Amniotic epithelial cell (primary cell): ENCODE measurements at places on chromosomes 1 and 21.

DNA sequence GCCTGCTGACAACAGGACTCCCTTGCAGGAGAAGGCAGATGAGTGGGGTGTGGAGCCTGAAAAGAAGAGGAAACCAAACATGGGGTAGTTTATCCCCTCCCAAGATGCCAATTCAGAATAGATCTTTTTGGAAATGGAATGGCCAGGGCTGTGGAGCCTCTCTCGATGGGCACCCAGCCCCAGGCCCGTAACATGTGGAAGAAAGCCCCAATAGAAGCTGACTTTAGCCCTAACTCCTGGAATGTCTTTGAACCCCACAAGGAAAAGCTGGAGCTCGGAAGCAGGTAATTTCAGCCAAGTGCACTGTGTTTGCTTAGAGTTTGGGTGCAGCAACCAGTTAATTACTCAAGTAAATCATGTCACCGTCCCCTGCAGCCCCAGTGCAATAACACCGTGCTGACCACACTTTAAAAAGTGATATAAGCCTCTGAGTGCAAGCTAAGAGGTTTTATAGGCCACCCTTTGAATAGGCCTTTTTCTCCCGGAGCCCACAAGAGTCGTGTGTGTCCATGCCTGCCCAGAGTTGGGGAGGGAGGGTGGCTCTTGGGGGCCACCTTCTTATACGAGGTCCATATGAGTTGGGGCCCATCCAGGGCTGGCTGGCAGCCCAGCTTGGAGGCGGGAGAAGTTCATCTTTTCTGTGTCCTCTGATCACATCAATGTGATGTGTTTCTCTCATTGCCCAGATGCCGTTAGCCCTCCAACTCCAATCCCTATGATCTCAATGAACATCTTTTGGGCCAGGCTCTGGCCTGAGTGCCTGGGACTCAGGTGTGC is 153.2 kb downstream of the TRABD2B start:
- DNase-seq = no peak

GRCh38 chr1:17186216-17186909 is 18.6 kb upstream of the PADI1 start:
- no peak for DNase-seq

DNA sequence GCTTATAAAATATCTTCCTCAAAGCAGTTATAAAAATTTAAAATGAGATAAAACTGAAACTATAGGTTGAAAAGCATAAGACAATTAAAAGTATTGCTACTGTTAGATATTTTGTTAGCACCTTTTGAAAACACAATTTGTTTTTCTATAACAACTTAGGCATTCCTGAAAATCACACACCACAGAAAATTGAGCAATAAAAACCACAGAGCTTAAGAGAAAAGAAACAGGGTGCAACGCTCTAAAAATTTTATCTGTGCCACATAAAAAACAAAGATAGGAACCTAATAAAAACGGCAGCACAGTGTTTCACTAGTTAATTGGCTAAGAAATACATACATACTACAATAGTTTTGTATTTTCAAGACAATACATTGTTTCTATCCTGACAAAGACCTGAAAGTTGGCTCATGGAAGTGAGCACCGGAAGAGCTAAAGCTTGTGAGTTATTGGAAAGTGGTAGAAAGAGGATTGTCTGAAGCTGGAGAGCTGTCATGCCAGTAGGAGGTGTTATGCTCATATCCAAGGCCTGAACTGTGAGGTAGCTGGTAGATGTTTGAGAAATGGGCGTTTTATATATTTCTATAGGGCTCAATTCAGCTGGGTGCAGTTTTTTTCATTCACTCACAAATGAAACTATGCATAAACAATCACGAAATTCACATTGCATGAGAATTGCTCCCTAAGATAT is 45.8 kb downstream of the RGS7 start:
- DNase-seq = no peak

DNA sequence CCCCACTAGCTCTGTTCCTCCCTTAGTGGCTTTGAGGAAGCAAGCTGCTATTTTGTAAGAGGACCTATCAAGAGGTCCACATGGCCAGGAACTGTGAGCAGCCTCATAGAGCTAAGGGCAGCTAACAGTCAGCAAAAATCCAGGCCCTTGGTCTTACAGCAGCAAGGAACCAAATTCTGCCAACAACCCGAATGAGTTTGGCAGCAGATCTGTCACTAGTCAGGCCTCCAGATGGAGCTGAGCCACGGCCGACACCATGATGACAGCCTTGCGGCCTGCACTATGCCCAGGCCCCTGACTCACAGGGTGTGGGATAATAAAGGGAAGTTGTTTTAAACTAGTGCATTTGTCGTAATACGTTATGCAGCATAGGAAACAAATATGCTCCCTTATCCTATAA is 28.0 kb upstream of the H3-3A start:
- peak; percentile 56 for DNase-seq

DNA sequence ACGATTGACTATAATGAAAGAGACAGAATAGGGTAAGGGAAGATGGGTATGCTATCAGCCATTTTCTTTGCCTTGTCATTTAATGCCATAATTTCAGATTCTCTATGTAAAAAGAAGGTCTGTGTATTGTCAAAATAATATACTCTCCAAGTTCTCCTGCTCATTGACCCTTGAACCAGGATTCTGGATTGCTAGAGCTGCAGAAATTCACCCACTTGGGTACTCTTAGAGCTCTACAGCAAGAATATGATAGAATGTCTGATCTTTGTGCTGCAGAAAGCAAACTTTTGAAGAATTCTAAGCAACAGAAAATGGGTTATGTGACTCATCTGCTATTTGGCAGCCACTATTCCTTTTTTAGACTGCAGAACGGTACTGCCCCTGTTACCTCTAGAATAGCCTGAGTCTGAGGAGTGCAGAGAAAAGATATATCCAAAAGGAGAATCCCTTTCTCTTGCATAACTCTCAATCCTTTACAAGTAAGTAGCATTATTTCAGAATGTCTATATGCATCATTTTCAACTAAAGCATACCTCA is 78.2 kb upstream of the TENT5C start:
- DNase-seq = no peak

DNA sequence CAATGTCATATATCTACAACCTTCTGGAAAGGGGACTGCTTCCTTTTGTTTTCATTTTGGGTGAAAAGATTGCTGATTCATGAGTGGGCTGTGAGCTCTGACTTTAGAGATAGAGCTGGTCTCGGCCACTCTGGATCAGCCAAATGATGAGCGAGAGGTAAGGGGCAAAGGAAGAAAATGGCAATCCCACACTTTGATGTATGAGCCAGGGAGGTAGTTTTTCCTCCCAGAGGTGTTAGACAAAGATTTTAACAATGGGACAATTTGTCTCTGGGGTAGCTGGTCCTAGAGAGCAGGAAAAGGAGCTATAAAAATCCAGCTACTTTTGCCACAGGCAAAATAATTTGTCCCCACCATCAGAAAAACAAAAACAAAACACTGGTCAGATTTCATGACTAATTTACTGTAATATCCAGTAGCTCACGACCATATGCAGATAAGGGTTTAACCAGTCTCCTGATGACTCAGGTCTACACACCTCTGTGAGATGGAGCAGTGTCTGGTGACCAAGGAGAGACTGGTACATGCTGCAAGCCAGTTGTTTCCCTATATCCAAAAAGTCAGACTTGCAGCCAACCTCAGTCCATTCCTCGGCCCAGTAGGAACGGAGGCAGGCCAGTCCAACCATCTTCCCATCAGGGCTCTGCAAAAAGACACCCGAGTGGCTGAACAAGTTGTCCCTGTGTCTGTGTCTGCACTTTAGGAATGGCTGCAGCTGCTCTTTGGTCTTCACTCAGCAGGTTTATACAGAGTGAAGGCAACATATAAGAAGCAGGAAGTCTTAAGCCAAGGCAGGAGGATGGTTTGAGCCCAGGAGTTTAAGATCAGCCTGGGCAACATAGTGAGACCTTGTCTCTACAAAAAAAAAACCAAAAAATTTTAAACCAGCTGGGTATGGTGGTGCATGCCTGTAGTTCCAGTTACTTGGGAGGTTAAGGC is 29.2 kb downstream of the DNASE2B start:
- DNase-seq = peak; percentile 67

- DNase-seq = no peak
Observed at GRCh38 chr1:195251900-195252299, 1356.3 kb downstream of the KCNT2 start.

DNA sequence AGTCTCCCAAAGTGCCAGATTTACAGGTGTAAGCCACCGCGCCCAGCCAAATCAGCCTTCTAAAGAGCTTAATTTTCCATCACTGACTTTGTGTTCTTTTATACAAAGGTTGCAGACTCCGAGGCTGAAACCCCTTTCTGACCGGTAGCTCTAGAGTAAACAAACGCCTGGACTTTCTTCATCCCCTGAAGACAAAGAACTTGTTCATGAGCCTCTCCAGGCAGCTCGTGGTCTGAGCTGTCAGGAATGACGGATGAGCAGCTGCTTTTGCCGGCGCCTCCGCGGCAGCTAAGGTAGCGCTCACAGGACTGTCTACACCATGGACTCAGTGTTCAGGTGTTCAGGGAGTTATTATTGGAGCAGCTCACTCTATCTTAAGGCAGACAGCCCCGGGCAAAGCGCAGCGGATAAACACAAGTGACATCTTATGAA is 128.5 kb upstream of the ERRFI1 start:
- peak; percentile 96 for DNase-seq

- peak; percentile 20 for DNase-seq
Observed at GRCh38 chr1:39295901-39296300, 91.4 kb downstream of the MACF1 start.

- no peak for DNase-seq
Observed at GRCh38 chr21:23822760-23823159, 1784.5 kb downstream of the MRPL39 start.

DNA sequence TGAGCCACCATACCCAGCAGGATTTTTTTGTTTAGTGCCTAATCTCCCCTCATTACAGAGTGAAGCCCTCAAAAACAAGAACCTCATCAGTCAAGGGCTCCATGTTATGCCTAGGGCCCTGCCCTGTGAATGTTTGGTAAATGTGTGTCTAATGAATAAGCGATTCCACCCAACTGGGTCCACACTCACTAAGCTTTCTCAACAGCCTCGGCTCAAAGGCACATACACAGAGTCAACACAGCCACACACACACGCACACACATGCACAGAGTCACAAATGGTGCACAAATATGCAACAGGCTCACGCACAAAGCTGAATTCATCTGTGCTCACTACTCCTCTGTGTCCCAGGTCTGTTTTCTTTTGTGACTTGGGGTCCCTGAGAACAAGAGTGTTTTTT is 11.7 kb upstream of the SYNC start:
- peak; percentile 7 for DNase-seq

DNA sequence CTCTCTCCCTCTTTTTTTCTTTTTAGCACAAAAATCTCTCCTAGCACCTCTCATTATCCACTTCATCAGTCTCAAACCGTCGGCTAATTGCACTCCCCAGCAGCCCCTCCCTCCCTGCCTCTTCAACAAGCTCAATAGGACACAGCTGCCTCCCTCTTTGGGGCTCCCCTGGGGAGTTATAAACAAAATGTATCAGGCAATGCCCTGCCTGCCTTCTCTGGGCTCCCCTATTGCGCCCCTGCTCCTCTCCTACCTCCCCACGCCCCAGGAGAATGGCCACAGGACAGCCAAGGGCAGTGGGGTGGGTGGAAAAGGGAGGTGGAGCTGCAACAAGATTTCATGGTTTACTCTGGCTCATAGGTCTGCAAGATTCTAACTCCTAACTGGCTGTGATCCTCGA is 147.1 kb upstream of the GRIK3 start:
- no peak for DNase-seq

GRCh38 chr21:27505516-27505915 is 538.6 kb upstream of the ADAMTS5 start:
- peak; percentile 70 for DNase-seq

DNA sequence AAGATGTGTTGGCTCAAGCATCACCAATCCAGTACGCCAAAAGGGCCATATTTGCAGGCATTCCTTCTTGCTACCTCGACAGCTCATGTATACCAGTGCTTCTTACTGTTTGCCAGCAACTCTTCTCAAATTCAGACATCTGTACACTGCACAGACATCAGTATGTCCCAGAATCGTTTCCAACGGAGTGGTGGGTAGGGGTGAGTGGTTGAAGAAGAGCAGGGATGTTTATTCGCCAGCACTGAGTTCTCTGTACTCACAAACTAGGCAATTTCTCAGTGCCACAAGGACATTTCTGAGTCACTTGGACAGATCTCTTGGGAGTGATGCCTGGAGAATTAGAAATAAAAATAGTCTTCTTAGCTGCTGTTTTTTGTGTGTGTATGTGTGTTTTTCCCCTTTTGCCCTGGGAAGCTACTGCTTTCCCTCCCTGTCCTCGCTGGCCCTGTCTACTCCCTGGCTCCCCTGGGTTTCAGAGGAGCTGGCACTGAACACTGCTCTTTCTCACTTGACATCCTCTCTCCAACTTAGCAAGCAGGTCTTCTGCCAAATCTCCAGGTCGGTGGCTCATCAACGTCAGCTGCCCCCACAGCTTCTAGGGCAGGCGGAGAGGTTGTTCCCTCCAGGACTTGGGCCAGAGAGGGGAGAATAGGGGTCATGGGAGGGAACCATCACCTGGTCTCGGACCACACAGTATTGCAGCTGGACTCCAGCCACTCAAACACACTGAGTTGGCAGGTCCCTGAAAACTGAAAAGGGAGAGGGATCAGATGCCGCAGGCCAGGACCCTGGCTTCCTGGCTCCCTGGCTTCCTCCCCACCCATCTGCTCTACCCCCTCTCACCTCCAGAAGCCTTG is 90.5 kb downstream of the NMNAT2 start:
- DNase-seq = peak; percentile 21
